Ureter (tissue), 1 donor: ENCODE measurements at places on chromosomes 7 and 10. TPM values are rescaled to one million over a fixed set of nuclear protein-coding genes. Genes with fewer than 3 reads are reported as not detected.

The CDK14 gene
- total RNA-seq = 23.5 TPM

The SAP25 gene
- 2.8 TPM for total RNA-seq

The COL26A1 gene
- not detected for total RNA-seq

The ASB4 gene
- not detected for total RNA-seq

DNA sequence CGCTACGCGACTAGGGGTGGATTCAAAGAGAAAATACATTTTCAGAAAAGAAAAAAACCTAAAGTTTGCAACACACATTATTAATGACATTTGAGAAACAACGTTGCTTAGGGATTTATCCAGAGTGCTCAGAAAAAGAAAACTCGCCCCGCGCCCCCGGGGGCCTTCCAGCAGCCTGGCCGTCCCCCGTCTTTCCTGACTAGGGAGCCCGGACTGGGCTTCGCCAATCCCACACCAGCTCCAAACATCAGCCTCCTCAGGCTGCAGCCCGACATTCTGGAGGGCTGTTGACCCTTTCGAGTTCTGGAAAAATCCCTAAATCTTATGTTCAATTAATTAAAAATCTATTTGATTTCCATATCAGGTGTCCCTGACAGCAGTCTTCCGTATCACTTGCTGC lies 48.6 kb downstream of the CLEC2L start:
- DNase-seq = no peak

GRCh38 chr7:83161186-83161585 lies 1.5 kb downstream of the PCLO start:
- DNase-seq = no peak

DNA sequence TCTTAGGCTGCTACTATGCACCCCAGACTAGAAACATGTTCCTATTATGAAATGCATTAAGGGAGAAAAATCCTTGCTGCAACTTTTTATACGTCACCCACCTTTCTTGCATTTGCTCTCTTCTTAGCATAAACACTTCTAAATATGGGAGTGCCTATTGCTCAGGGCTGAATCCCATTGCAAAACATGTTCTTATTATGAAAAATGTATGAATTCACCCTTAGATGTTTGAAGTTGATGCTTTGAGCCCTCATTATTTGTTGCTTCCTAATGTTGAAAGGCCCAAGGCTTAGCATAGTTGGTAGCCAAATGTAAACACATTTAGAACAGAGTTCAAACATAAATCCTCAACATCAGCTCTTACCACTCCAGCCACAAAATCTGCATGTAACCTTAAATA lies 52.8 kb downstream of the BMPER start:
- DNase-seq = no peak

DNA sequence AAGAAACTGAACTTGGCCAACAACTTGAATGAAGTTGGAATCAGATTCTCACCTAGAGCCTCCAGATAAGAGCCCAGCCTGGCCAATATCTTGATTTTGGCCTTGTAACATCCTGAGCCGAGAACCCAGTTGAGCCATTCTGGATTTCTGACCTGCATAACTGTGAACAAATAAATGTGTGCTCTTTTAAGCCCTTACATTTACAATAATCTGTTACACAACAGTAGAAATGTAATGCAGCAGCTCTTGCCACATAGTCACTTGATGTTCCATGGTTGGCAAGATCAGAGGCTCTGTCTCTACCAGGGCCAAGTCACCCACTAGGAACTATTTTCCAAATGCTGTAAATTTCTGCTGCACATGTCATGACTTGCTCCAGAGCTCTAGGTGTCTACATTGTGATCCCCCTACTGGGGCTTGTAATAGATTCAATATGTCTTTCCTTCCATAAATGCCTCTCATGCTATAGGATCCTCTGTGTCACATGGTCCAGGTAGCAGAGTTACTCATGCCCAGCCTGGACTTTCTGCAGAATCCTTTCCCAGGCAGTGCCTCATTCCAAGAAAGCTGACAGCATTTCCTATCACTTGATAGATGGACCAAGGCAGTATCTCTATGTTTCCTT lies 11.4 kb upstream of the RBM20 start:
- DNase-seq = no peak

DNA sequence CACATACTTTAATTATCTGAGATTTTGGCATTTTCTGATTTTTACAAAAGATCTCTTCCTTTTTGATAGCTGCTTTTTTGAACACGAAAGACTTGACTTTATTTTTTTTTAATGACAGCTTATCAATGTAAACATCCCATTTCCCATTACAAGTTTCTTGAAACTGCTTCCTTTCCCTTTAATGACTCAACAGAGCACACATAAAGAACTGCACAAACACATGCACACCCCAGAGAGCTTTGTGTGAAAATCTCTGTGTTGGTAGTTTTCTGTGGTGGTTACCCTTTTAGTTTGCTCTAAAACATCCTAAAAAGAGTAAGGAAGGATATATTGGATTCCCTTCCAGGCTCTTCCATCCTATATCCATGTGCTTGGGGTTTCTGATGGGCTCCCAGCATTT lies 125.1 kb upstream of the ZNF32 start:
- DNase-seq = no peak

GRCh38 chr7:114047889-114048288 lies 129.1 kb upstream of the PPP1R3A start:
- DNase-seq = no peak

- no peak for DNase-seq
Observed at GRCh38 chr10:57961487-57961886, 306.2 kb downstream of the IPMK start.
